ENCODE measurements at places on chromosomes 16 and 17.

DNA sequence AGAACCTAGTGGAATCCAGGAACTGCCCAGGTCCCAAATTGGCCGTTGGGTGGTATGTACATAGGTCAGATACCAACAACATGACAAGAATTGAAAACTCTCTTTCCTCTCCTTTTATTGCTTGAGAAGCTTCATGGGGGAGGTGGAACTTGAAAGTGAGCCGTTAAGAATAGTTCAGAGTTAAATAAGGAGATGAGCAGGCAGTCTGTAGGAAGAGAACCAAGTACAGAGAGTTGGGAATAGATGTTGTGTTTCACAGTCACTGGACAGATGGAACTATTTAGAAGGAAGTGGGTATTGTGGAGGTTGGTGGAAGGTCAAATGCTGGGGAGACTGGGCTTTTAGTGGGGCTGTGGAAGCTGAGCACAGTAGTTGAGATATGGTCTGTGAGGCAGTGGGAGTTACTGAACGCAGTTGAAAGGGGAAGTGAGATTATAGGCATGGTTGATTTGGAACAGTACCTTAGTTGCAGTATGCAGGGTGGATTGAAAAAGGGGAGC lies 26.4 kb downstream of the ARHGAP44 start:
- DNase-seq = no peak

- DNase-seq = no peak
Observed at GRCh38 chr16:15444264-15444663, 9.9 kb downstream of the BMERB1 start.

- no peak for DNase-seq
Observed at GRCh38 chr17:39954876-39955275, 7.9 kb upstream of the GSDMA start.

DNA sequence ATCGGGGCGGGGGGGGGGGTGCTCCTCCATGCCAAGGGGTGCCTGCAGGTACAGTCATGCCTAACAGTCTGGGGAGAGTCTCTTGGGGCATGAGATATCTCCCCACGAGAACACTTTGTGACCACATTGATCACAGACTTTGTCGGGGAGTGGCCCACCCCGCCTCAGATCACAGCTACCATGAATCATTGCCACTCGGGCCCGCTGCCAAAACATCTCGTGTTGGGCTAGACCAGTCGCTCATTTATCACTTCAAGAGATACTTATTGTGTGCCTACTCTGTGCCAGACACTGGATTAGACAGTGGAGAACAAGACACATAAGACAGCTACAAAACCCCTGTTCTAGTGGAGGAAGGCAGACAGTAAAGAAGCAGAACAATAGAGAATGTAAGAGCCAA lies 72.6 kb downstream of the CLEC16A start:
- no peak for DNase-seq

- DNase-seq = peak; percentile 61
Observed at GRCh38 chr16:17368951-17369350, 101.8 kb downstream of the XYLT1 start.

DNA sequence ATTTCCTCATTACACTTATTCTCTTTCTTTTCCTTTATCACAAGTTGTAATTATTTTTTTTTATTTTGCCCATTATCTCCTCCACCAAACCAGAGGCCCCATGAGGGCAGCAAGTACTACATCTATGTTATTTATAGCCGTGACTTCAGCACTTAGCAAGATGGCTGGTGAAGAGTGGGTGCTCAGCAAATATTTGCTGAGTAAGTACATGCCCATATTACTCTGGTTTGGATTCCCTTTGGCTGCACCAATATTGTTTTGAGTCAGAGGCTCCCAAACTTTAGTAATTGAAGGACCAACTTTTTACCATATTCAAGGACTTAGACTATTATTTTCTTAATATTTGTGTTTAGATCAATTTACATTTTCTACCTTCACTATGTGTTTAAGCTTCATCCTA lies 83.2 kb downstream of the HS3ST2 start:
- DNase-seq = no peak

GRCh38 chr16:72923757-72924156 lies 124.2 kb downstream of the ZFHX3 start:
- no peak for DNase-seq

GRCh38 chr17:16583781-16584180 lies 14.8 kb upstream of the ZNF287 start:
- no peak for DNase-seq

- no peak for DNase-seq
Observed at GRCh38 chr17:73976147-73976546, 227.3 kb upstream of the RPL38 start.

DNA sequence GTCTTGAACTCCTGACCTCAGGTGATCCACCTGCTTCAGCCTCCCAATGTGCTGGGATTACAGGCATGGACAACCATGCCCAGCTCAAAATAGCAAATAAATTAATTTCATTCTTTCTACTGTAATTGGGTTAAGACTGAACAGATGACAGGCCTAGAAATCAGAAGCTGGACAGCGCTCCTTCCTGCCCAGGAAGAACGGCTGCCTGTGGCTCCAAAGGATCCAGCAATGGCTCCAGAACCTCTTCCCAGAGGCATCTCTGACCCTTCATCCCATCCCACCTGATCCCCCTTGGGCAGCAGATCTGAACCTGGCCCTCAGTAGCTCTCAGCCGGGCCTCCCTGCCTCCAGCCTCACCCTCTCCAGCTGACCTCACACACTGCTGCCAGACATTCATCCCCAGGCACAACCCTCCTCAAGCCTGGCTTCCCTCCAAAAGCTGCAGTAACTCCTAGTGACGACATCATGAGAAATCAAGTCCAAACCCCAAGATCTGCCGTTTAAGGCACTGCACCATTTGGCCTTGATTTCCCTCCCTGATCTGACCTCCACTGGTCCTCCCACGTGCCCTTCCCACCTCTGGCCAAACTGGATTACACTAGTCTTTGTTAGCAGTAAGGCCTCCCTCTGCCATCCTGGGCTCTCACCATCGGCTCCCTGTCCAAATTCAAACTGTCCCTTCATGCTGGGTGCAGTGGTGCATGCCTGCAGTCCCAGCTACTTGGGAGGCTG lies 3.1 kb upstream of the MIF4GD start:
- DNase-seq = no peak

- DNase-seq = peak; percentile 67
Observed at GRCh38 chr16:12535535-12536411, 267.9 kb downstream of the CPPED1 start.

GRCh38 chr17:13541032-13541480 lies 60.7 kb downstream of the HS3ST3A1 start:
- no peak for DNase-seq

DNA sequence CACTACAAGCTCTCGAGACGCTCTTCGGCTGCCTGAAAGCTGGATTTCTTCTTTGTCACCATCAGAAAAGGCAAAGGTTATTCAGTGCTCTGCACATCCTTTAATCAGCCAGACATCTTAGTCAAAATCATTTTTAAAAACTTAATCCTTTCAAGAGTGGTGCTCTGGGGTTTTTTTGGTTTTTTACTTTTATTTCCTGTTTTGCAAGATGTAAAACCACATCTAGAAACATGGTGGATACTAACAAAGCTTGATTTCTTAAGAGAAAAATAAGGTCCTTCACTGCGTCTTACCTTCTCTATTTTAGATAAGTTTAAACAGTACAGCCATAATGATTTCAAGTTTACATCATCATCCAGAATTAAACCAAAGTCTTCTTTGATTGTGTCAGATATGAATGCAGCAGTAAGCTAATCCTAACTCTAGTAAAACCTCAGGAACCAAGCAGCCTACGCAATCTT lies 6.3 kb downstream of the ANKRD11 start:
- no peak for DNase-seq

DNA sequence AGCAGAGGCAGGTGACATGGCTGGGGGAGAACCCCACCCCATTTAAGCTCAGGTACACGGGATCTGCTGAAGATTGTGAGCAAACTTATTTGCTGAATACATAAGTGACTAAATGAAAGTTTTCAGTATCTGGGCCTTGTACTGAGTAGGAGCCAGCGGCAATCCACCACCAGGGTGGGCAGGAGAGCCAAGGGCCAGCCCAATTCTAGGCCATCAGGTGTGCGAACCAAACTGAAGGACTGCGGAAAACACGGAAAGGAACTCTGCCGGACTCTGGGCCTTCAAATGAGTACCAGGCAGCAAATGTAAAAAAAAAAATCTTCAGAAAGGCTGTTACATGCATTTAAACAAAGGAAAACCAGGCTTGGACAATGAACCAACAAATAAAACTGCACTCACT lies 19.7 kb downstream of the ARHGAP17 start:
- DNase-seq = no peak

DNA sequence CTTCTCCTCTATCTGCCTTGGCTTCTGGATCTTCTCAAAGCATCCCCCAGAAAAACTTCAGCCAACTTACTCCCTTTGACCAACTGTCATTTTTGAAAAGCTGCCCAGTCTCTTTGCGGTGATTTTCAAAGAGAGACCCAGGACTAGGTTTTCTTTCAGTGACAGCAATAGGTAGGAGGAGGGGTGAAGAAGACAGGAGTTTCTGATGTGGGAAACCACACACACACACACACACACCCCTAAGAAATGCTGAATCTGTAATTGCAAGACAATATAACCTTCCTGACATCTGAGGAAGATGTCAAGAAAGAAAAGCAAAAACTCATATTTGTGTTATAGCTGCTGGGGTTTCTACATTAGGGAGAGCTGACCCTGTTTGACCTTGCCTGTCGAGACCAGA lies 5.2 kb downstream of the FAM20A start:
- no peak for DNase-seq

DNA sequence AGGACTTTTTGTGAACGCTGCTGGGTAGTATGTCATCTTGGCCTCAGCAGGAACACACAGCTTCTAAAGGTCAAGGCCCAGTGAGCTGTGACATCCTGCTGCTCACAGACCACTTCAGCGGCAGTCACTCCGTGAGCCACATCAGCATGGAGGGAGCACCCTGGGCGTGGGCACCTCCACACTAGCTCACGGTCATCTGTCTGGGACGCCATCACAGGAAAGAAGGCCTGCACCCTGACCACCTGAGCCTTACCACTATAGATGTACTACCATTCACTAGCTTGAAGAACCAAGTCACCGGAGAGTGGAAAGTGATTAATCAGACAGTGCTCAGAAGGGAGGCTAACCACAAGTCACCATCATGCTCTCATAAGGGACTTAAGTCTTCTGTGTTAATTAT lies 3.3 kb downstream of the AXIN1 start:
- no peak for DNase-seq

- no peak for DNase-seq
Observed at GRCh38 chr17:20300436-20300934, 166.9 kb downstream of the LGALS9B start.

GRCh38 chr17:34130544-34130943 lies 124.5 kb upstream of the CCL2 start:
- DNase-seq = no peak

GRCh38 chr16:58001781-58002415 lies 691 bp downstream of the USB1 start:
- DNase-seq = no peak

GRCh38 chr17:42698736-42699414 lies 16.5 kb downstream of the CNTNAP1 start:
- DNase-seq = no peak

DNA sequence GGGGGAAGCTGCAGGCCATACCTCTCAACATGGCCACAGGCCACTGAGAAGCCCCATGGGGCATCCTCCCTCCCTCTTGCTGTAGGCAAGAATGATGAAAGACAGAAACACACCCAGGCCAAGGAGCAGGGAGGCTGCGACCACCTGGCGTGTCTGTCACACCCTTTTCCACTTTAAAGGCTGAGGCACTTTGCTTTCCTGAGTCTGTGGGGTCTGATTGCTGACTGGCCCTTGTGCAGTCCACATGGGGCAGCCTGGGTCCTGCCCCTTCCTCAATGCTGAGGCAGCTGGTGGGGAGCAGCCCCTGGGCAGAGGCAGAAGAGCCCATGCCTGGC lies 8.7 kb downstream of the TMEM204 start:
- DNase-seq = no peak
